ENCODE measurements at places on chromosomes 13 and 19.

DNA sequence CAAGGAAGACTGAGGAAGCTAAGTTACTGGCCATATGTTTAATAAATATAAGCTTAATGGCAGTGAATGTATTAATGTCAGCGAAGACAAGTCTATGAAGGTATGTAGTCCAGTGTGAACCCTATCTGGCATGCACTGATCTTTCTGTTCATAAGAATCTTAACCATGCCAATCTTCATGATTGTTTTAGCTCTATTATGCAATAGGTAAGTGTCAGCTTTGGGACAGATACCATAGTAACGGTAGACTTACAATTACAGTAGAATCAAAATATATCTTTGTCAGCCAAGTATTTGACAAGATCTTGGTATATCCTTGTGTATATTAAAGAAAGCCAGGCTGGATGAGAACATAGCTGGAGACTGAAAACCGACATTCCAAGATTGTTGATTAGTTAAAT lies 428.5 kb downstream of the SPRY2 start:
- H3K4me3 ChIP-seq = no peak overlapping the region
- H3K27ac ChIP-seq = no peak overlapping the region
- no peaks in the 10 kb centered on the region for H3K36me3 ChIP-seq
- no peak for DNase-seq
- H3K4me1 ChIP-seq = peaks cover 22% of the 10 kb centered on the region

DNA sequence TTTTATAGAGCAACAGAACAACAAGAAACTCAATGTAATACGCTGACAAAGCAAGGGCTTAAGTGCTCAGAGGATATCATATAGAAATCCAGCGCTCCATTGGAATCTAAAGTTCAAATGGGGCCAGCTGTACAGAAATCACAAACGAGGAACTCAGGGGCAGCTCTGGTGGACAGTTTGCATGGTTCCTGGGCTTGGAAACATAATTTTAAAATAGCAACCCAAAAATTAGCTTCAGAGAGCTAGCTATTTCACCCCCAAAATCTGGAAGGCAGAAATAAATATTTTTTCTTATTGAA lies 19.2 kb upstream of the LATS2 start:
- H3K4me3 ChIP-seq = peak overlapping the region; percentile 40
- peaks cover 16% of the 10 kb centered on the region for H3K4me1 ChIP-seq
- no peak overlapping the region for H3K27ac ChIP-seq
- no peak for DNase-seq

GRCh38 chr13:51167393-51168191 lies 54.6 kb upstream of the FAM124A start:
- no peak overlapping the region for H3K27ac ChIP-seq
- H3K36me3 ChIP-seq = no peaks in the 10 kb centered on the region
- peaks cover 14% of the 10 kb centered on the region for H3K27me3 ChIP-seq

DNA sequence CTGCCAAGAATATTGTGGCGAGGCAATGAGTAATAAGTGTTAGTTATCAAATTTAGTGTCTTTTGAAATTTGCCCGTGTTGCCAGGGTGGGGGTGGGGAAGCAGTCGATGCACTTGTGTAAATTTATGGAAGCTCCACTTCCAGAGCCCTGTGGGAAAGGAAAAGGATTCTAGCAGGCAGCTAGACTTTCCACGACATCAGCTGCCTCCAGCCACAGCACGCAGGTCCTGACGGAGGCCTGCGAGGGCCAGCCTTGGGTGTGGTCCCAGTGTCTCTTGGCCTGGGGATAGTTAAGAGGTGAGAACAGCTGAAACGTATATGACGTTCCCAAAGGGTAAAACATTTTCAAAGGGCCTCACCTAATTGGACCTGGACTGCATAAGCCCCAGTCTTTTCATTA lies 433.0 kb downstream of the TSHZ3 start:
- no peaks in the 10 kb centered on the region for H3K36me3 ChIP-seq
- no peaks in the 10 kb centered on the region for H3K4me1 ChIP-seq
- H3K27me3 ChIP-seq = peaks cover 52% of the 10 kb centered on the region
- DNase-seq = no peak
- H3K27ac ChIP-seq = no peak overlapping the region
- H3K4me3 ChIP-seq = no peak overlapping the region

GRCh38 chr13:108964606-108965005 lies 335.2 kb downstream of the MYO16 start:
- no peak for DNase-seq
- no peaks in the 10 kb centered on the region for H3K4me1 ChIP-seq
- H3K27me3 ChIP-seq = no peaks in the 10 kb centered on the region
- no peaks in the 10 kb centered on the region for H3K36me3 ChIP-seq

DNA sequence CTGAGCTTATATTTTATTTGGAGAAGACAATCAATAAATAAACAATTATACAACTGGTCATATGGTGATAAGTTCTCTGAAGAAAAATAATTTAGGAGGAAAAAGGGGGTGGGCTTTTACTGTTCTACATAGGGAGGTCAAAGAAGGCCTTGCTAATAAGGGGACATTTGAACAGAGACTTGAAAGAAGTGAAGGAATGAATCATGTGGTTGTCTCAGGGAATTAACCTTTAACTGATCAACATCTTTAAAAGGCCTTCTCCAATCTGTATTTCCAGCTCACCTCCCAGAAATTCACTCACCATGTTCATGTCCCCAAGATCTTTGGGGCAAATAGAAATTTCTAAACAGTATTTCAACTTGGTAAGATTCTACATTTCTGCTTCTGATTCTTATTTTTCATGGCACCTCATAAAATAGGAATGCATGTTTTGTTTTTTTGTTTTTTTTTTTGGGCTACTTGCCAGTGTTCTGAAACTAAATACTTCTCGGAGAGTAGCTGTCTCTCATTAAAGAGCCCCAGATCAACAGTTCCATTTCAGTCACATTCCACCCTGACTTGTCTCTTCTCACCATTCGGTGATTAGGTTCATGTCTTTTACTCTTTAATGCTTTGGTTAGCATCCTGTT lies 19.2 kb upstream of the LPAR6 start:
- H3K27me3 ChIP-seq = no peaks in the 10 kb centered on the region
- no peaks in the 10 kb centered on the region for H3K36me3 ChIP-seq
- peaks cover 56% of the 10 kb centered on the region for H3K4me1 ChIP-seq
- no peak overlapping the region for H3K4me3 ChIP-seq
- H3K27ac ChIP-seq = peak overlapping the region; percentile 63

All from left ventricle myocardium inferior (tissue), 1 donor.